ENCODE measurements at places on chromosomes 12 and 14.

GRCh38 chr14:82094829-82095345 is 561.2 kb upstream of the SEL1L start:
- no peak for DNase-seq

DNA sequence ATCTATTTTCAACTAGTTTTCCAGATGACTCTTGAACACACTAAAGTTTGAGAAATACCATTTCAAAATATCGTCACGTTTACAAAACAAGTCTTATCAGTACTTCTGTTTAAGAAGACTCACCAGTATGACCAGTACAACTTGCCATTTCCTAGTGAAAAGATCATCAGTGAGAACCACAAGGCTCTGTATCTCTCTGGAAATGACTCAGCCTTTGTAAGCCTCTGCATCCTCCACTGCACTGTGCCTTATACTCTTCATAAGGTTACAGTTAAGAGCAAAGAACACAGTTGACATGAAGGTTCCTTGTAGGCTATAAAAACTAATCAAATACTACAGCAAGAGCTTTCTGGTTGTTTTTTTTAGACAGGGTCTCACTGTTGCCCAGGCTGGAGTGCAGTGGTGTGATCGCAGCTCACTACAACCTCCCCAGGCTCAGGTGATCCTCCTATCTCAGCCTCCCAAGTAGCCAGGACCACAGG is 5.7 kb upstream of the VTI1B start:
- no peak for DNase-seq

DNA sequence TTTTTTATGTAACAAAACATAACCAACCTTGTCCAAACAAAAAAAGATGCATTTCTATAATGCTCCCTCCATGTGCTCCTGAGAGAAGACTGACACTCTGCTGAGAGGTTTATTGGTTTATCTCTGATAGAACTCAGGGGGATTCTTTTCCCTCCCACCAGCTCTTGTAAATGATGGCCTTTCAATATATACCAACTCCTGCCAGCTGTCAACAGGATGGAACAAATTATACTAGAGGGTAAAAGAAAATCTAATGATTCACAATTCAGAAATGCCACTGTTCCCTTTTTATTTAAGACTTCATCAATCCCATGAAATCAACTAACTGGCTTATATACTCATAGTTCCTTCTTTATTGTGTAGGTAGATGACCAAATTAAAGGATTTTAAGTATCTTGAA is 25.4 kb downstream of the PSMC1 start:
- DNase-seq: no peak

GRCh38 chr12:104790296-104791125 is 167.6 kb downstream of the SLC41A2 start:
- DNase-seq: no peak

DNA sequence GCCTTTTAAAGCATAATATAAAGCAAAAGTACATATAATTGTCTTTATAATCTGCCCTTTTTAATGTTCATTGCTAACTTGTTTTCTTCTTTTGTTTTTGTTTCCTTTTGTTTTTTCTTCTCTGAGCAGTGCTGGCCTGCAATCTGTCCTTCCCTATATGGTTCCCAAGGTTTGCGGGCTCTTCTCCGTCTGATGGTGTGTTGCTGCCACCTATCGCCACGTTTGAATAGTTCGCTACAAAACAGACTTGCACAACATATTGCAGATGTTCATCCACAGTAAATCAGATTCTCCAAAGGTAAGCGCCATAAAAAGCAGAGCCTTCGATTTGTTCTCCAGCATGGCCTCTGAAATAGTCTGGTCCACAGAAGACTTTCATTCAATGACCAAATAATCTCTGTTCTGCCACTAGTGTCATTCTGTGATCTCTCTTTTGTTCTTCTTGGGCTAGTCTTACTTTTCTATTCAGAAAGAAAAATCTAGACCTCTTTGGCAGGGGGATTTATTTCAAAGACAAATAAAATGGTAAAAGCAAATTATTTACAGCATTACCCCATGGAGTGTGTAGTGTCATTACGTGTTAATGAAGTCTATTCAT is 33.5 kb downstream of the C12orf50 start:
- peak; percentile 35 for DNase-seq

GRCh38 chr14:105332350-105332874 is 17.9 kb downstream of the PACS2 start:
- DNase-seq: no peak

GRCh38 chr12:94427501-94428381 is 31.9 kb downstream of the CEP83 start:
- no peak for DNase-seq

DNA sequence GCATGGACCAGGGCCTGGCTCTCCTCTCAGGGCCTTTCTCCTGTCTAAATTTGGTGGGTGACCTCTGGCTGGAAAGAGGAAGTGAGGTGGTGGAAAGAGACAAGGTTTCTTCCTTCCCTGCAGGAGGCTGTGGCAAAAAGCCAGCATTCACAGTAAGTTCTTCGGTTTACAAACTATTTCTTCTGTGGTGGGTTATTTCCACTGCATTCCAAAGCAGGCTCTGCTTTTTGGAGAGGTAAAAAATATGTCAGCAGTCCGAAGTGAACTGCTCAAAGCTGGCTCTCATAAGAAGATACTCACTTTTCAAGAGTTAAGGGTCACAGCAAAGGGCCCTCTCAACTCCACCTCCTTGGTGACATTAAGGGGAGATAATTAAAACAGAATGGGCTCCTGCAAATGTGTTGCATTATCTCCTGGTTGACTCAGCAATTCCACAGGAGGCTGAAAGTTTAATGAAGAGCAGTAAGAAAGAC is 48.9 kb upstream of the POC1B start:
- peak; percentile 28 for DNase-seq

DNA sequence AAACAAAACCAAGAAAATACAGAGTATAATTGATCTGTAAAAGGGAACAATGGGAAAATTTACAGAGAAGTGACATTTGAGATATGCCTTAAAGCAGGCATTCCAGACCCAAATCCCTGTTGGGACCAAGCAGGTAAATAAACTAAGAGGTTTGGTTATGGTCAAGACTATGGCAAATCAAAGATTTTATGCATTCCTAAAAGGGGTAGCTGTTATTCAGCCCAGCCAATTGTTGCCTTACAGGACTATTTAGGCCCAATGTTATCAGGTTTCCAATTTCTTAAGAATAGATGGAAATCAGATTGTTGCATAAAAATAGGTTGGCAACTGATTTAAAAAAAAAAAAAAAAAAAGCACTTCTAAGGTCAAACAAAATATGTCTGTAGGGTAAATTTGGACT is 5.3 kb downstream of the DNAI7 start:
- DNase-seq: no peak

GRCh38 chr12:103838254-103838914 is 2.6 kb downstream of the NT5DC3 start:
- no peak for DNase-seq

- DNase-seq: peak; percentile 81
Measured at GRCh38 chr14:100306101-100306997, at the start of gene SLC25A29. TSS of gene SLC25A29 (minus strand) at chr14:100306444. CDS start at chr14:100306232, 212 bp downstream.

GRCh38 chr14:55579724-55580469 is at the start of gene KTN1:
TSS of gene KTN1 (plus strand) at chr14:55580207. CDS start at chr14:55612049, 31,842 bp downstream.
- peak; percentile 75 for DNase-seq

GRCh38 chr14:63677891-63678379 is 36.3 kb upstream of the WDR89 start:
- no peak for DNase-seq

GRCh38 chr12:74509886-74510285 is 27.7 kb upstream of the ATXN7L3B start:
- DNase-seq: no peak

GRCh38 chr12:6612652-6613014 is 5.5 kb upstream of the CHD4 start:
- DNase-seq: no peak

- no peak for DNase-seq
Measured at GRCh38 chr14:30608533-30609006, 13.5 kb upstream of the SCFD1 start.

- no peak for DNase-seq
Measured at GRCh38 chr12:111149299-111149698, 219.6 kb downstream of the PHETA1 start.

DNA sequence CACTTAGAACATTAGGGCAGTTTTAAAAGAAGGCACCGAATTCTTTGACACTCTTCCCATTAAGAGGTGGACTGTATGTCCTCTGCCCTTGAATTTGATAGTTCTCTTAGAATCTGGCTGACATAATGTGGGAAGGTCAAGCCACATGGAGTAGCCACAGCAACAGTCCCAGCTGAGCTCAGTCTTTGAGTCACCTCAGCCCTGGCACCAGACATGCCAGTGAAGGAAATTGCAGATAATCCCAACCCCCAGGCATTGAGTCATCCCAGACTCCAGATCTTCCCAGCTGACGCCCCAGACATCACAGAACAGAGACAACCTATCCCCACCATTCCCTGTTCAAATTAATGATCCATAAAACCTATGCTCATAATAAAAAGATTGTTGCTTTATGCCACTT is 83.4 kb downstream of the GTF2A1 start:
- DNase-seq: no peak

GRCh38 chr12:42291680-42292079 is 34.2 kb downstream of the ZCRB1 start:
- no peak for DNase-seq

DNA sequence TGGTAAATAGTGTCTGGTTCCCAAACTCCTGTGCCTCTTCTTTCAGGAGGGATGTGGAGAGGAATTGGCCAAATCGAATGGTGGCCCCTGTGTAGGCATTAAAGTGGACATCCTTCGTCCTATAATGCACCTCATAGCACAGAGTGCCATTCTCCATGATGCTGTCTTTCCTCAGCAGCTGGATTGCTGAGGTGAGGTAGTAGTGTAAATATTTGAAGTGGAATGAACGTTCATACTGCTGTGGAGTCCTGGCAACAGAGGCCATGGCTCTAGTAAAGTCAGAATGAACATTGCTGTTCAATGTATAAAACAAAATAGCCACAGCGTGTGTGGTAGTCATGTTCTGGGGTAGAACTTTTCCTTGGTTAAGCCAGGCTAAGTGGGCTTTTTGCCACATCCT is 2.7 kb downstream of the ART4 start:
- DNase-seq: no peak

DNA sequence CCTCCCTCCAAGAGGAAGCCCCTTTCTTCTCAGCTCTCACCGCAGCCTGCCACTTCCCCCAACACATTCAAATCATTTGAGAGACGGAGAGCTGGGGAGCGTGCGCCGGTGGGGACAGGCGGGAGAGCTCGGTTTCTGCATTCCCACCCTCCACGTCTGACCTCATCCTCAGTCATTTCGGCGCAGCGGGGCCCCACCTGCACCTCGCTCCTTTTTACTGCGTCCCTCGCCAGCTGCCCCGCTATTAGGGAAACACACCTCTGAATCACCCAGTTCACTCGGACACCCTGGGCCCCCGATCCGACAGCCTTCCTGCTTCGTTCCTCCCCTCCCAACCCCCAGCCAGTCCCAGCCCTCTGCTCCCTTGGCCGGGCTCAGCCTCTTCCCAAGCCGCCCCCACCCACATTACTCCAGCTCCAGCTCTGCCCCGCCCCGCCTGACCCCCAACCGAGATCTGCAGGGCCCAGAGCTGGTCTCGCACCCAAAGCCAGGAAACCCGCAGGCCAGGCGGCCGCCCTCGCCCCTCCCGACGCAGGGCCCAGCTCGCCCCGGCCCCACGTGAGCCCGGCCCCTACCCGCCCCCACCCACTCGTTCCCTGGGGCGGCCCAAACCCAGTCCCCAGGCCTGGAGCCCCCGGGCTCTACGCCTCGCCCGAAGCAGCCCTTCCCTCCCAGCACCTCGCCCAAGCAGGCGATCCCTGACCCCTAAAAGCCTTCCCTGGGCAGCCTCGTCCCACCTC is 783 bp downstream of the CORO1C start:
- peak; percentile 74 for DNase-seq

- DNase-seq: no peak
Measured at GRCh38 chr12:107368586-107368985, 275.2 kb upstream of the CRY1 start.

- no peak for DNase-seq
Measured at GRCh38 chr12:32083489-32083888, 23.2 kb upstream of the BICD1 start.

DNA sequence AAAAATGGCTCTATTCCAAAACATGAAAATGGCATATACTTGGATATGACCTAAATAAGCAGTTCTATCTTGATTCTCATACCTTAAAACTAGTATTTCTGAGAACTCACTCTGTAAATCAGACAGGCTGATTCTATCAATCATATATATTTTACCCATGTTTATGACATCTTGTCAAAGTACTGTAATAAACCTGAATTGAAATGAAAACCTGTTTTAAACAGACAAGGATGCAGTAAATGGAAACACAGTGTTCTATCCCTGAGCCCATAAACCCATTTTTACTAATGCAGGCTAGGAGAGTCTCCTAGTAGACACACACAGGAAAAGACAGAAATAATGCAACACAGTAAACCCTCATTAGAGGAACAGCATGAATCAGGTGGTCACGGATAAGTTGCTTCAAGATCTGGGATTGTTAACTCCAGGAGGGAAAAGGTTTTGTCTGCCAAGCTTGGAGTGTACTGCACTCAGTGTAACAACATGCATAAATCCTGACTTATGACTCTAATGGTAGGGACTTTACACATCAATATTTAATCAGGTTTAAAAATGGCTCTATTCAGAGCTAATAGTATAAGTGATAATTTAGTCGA is 93.6 kb upstream of the CPNE8 start:
- DNase-seq: no peak

DNA sequence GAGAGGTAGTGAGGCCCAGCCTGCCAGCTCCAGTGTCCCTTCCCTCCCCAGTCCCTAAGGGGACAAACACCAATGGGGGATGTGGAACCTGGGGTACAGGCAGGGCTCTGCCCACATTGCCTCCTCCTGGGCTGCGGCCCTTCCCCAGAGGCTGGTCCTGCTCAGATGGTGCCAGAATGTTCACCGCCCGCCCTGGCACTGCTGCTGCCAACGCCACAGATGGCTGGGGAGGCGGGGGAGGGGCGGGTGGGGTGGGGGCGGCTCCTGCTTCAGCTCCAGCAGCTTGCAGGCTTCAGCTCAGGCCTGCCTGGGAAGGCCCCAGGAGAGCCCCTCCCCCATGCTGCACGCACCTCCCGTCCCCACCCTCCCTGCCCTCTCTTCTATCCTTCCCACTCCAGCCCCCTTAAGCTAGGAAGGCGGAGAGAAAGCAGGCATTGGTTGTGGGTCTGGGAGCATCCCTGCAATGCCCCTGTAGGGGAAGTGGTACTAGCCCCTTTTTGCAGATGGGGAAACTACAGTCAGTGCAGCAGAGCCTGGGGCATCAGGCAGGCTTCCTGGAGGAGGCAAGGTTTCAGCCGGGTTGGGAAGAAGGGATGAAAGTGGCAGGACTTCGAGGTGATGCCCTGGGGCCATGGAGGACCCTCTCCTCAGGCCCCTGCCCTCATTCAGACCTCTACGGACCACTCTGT is 2.0 kb upstream of the BEGAIN start:
- no peak for DNase-seq

DNA sequence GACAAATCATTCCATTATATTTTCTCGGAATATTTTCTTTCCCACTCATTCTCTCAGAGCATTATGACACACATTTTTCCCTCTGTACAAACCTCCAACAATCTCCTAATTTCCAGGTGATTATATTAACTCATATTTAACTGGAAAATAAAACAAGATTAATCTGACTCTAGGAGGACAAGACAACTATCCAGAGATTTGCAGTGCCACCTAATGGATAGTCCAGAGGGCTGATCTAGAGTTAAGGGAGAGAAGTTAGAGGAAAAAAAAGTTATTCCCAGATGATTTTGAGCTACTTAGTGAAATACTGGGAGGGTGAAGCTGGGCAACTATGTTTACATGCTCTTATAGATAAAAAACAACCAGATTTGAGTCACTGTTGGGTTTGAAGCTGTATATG is 161.7 kb downstream of the ALX1 start:
- no peak for DNase-seq

GRCh38 chr14:55580470-55581341 is 699 bp downstream of the KTN1 start:
- DNase-seq: no peak
